ENCODE measurements at places on chromosomes 5 and 9.

GRCh38 chr5:113255105-113255504, 179.7 kb downstream of the TSSK1B start:
- DNase-seq: no peak

- no peak for DNase-seq
Observed at GRCh38 chr5:163189023-163189553, 248.3 kb upstream of the CCNG1 start.

DNA sequence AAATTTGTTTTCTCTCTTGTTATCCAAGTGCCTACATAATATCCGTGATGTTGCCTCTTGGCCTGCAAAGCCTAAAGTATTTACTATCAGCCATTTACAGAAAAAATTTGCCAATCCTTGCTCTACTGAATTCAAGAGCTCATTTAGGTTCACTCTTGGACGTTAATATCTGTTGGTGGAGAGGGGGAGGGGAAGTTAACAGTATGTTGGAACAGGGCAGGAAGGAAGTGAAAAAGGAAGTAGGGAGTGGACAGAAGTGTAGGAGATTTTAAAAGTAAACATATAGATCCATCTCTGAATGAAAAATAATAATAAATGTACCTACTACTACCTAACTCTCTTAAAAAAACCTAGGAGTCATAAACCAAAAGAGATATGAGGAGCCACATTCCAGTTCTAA, 32.8 kb downstream of the ZNF608 start:
- DNase-seq: no peak

DNA sequence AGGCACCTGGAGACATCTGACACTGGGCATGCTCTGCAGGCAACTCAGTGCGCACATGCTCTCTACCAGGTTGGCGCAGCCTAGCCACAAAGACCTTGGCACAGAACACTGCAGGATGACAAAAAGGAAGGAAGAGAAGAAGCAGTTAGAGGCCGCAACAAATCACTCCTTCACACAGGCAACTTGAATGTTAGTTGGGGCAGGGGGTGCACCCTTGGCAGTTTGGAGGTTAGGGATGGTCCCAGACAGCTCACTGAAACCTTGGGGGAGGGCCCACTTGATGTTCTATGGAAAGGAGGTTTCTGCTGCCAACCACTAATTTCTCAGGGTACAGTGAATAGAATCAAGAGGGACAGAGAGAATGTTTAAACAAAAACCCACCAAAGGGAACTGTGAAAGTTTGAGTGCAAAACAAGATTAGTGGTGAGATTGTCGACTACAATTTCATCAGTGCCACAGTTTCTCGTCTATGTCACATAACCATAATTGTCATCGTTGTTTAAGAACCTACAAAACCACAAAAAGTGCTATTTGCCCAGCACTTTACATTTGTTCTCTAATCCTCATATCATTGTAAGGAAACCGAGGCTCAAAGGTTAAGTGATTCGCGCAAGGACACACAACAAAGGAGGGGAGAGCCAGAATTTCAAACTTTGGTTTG, 48.7 kb downstream of the FBXW11 start:
- DNase-seq: no peak

GRCh38 chr9:78856781-78857180, 559.9 kb downstream of the PSAT1 start:
- no peak for DNase-seq

- DNase-seq: no peak
Observed at GRCh38 chr9:35308316-35308715, 146.5 kb downstream of the UNC13B start.

- DNase-seq: no peak
Observed at GRCh38 chr9:126499005-126499910, 114.5 kb upstream of the LMX1B start.

DNA sequence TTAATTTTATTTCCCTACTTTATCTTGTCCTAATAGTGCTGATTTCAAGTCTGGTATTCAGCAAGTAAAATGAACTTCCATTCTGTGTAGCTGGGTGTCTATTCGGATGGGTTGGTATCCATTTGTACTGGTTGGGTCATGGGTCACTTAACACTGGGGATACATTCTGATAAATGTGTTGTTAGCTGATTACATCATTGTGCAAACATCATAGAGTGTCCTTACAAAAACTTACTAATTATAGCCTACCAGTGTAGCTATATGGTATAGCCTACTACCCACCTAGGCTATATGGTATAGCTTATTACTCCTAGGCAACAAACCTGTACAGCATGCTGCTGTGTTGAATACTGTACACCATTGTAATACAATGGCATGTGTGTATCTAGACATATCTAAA, 1373.7 kb upstream of the DMAC1 start:
- no peak for DNase-seq

DNA sequence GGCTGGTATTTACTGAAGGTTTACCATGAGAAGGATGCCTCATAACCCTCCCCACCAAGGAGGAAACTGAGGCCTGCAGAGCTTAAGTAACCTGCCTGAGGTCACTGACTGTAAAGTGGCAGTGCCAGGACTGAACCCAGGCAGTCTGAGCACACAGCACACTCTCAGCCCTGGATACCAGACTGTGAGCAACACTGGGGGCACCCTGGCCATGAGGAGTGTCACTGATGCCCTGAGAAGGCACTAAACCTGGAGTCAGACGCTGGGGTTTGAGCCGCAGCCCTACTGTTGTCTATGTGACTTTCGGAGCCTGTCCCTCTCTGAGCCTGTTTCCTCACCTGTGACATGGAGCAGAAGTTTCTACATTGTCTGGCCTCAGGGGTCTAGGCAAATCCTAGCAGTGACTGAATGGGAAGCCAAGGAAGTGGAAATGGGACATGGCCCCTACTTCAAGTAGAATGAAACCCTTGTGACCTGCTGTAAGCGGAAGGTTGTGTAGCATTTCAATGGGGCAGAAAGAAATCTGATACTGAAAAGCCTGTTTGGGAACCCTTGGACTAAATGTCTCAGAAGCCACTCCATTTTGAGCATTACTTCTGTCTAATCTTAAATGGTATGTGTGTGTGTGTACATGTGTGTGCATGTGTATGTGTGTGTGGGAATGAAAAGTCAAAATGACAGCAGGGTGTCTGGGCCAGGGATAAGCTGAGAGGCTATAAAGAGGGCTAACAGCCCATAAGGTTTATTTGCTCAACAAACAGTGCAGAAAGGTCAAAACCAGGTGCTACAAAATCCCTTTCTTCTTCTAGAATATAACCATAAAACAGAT, 36.0 kb downstream of the B4GALT1 start:
- no peak for DNase-seq

DNA sequence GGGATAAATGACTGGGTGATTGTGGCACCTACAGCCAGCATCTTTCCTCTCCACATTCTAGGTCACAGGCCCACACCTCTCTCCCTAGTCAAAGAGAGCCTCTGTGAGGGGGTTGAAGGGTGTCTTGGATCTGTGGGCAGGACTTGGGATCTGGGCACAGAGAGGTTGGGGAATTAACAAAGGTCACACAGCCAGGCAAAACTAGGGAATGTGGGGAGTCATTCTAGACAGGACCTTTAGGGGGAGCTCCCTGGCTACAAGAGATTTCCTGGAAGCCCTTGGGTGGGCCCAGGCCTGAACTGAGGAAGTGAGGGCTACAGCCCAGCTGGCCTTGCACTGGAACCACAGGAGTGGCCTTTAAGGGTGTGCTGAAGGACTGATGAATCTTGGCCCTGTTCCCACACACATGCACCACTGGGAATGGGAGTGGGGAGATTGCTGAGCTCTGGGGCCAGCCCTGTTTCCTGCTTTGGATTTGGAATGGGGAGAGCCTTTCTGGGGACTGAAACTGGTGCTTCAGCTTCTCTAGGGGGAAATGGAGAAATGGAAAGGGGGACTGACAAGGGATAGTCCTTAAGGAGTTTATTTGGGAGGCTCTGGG, 12.4 kb upstream of the CXXC5 start:
- DNase-seq: no peak

GRCh38 chr5:58440901-58441460, 18.9 kb downstream of the PLK2 start:
- no peak for DNase-seq

DNA sequence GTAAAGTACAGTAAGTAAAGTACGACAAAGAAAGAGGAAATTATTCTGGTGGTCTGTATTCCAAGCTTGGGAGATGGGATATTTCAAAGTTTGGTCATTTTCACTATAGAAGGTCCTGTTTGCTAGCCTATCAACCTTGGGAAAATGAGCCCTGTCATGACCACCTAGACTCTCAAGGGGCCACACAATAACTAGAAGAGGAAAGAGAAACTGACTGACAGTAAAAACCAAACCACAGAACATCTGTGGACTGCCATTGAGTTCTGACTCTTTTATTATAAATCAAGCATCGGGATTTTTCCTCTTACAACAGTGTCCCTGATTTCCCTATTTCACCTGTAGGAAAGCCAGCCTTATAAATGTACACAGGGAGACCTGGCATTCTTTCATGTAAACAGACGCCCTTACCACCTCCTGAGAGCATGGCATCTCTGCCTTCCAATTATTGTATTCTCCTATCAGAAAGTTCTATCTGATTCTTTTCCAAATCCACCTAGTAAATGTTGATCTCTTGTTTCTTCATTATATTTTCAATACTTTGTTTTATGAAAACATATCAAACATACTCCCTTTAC, 80.0 kb downstream of the ZNF622 start:
- no peak for DNase-seq

- no peak for DNase-seq
Observed at GRCh38 chr9:19969721-19970120, 180.9 kb upstream of the SLC24A2 start.

- no peak for DNase-seq
Observed at GRCh38 chr9:130143279-130143893, 28.8 kb upstream of the NCS1 start.

GRCh38 chr9:14165376-14166035, 148.4 kb downstream of the NFIB start:
- DNase-seq: no peak

DNA sequence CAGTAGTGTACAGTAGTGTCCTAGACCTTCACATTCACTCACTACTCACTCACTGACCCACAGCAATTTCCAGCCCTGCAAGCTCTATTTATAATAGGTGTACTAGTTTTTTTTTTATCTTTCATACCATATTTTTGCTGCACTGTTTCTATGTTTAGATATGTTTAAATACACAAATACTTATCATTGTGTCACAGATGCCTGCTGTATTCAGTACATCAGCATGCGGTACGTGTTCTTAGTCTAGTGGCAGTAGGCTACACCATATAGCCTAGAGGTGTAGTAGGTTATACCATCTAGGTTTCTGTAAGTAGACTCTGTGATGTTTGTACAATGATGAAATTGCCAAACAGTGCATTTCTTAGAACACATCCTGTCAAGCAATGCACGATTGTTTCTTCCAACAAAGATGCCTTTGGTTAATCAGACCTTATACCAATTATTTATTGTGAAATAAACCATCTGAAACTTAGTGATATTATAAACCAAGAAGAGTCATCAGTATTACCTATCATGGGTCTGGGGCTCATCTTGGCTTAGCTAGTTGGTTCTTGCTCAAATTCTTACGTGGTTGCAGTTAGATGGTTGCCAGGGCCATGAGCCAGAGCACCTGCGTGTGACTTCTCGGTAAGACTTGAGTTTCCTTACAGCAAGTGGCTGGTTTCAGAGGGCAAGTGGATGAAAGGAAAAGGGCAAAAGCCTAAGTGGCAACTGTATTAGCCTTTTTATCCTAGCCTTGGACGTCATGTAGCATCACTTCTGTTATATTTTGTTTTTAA, 41.1 kb downstream of the ERBIN start:
- no peak for DNase-seq

GRCh38 chr5:167478188-167478587, 813.3 kb upstream of the WWC1 start:
- no peak for DNase-seq

DNA sequence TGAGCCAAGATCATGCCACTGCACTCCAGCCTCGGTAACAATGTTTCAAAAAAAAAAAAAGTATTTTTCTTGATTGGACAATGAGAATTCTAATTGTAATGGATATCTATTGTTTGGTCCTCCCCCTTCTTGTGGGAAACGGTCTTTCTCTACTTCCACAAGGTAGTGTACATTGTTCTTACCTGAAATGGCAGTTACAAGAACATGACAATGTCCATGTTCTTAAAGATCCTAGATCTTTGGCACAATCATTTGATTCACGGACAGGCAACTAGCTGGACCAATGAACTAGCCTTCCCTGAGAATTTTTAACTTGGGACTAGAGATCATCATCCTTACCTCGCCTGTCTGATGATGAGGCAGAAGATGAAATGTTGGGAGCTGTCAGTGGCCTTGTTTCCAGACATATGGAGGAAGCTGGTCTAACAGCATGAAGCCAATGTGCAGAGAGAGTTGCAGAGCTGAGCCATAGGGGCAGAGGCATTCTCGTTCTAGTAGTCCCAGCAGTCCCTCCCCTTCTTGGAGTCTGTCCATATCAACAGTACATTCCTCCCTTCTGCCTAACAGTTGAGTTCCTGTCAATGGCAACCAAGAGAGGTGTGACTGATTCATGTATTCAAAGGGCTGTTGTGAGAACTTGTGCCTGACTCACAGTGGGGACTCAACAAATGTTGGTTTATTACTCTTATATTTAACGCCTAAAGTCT, 2.1 kb upstream of the MARCHF6 start:
- no peak for DNase-seq

DNA sequence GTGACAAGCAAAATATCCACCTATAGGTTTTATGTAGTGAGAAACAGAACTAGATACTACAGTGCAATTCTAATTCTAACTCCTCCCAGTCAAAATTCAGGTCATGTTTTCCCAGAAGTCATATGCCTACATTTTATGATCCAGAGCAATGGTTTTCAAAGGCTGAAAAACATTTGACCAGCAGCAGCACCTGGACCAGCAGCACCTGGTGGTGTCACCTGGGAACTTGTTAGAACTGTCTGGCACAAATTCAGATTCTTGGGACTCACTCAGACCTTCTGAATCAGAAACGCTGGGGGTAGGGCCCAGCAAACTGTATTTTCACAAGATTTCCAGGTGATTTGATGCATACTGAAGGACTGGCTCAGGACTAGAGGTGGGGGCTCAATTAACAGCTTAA, 367.7 kb upstream of the RFX3 start:
- DNase-seq: no peak

DNA sequence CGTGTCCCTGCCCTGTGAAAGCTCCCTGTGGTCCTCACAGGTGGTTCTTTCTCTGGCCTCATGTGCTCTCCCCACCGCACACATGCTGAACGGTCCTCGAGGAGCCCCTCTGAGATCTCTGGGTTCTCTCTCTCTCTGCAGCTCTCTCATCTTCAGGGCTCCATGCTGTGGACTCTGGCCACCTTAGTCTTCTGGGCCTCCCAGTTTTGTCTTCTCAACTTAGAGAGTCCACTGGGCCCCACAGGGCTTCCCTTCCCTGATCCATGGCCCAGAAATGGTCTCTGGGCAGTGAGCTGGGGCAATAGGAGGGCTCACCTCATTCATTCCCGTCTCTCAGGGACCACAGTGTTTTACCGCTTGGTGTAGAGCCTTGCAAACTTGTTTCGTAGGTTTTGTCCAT, 26.4 kb downstream of the FGD3 start:
- DNase-seq: no peak

GRCh38 chr5:9523090-9523823, 22.6 kb downstream of the SEMA5A start:
- DNase-seq: no peak

DNA sequence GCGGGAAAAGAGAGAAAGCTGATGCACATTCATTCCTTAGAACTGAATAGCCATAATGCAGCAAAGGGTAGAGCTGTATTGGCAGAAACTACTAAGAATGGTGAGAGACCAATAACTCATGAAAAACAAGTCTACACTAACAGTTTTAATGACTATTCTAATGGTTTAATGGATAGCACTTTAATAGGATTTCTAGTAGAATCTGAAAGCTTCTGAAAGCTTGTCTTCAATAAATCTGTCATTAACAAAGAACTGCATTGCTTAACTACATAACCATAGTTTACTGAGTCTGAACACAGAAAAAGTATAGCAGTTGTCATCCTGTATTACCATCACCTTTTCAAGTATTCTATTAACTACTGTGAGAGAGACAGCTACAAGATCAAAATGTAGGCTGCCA, 617.8 kb upstream of the DMAC1 start:
- no peak for DNase-seq

Data from dorsolateral prefrontal cortex (tissue), 122 donors.